ENCODE measurements at places on chromosomes 1 and 21.
A peak's percentile ranks its signal among the peaks of the same experiment; 100 is the strongest.

GRCh38 chr1:41110286-41110685, 88.8 kb upstream of the SLFNL1 start:
- no peak for DNase-seq

GRCh38 chr1:201970334-201971159, 11.9 kb upstream of the RNPEP start:
- peak; percentile 33 for DNase-seq

- DNase-seq, result peak; percentile 36
Observed at GRCh38 chr1:186208405-186209129, 166.5 kb downstream of the TPR start.

DNA sequence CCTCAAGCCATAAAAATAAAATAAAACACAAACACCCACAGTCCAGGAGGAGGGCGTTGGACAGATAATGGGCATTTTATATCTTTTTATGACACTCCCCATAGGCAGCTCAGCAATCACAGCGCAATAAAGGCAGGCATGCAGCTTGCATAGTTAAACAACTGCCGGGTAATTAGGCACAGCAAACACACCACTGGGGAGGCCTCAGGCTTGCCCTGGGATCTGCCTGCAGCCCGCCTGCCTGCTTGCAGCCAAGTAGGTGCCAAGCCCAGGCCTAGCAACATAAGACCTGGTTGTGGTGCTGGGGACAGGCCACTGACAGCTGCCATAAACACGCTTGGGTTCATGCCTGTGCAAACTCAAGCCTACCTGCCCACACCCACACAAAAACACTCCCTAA, 54.2 kb downstream of the DMAP1 start:
- no peak for DNase-seq

DNA sequence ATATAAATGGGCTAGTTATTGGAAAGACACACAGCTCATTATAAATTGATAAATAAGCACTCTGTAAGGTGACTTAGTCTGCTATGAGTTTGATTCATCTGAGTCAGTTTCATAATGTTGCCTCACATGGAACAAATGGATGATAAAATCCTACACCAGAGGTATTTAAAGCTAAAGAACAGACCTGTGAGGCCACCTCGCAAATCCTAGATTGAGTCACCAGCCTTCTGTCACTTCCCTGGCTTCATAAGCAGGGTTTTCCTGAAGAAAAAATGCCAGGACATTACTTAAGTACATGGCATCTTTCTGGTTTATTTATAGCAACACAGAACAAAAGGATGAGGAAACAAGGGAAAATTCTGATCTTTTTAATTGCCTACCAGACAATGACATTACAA, 18.4 kb downstream of the CD2 start:
- no peak for DNase-seq

- DNase-seq, result no peak
Observed at GRCh38 chr21:45888386-45889009, 93.1 kb upstream of the COL6A1 start.

DNA sequence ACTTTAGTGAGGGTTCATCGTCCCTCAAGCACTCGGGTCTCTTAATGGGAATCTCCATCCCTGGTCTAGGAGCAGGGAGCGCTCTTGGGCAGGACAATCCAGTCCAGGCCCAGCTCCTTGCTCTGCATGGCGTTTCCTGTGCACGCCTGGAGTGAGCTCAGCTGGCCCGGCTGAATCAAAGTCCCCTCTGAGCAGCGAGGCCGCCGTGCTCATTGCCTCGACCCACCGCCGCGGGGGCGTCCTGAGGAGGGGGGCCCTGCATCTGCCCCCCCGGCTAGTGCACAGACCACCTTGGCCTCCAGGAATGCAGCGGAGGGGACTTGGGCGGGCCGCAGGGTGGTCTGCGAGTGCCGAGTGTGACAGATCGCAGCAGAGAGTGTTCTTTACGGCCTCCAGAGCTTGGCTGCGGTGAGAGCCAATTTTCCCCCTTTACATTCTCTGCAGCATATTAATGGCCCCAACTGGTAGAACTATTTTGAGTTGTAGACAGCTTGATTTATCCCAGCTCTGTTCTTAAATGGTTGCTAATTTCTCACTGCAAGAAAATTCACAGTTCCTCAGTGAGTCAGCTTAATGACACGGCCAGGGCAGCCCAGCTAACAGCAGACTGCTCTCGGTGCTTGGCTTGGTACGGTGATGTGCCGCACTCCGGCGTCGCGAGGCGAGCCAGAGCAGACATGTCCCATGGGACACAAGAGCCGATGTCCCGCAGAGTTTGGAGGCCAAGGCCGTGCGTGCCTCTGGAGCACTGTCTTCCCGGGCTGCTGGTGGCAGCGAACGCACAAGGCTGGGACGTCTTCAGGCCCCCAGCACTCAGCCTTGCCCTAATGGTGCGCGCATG, 39.8 kb downstream of the SNAP47 start:
- no peak for DNase-seq

DNA sequence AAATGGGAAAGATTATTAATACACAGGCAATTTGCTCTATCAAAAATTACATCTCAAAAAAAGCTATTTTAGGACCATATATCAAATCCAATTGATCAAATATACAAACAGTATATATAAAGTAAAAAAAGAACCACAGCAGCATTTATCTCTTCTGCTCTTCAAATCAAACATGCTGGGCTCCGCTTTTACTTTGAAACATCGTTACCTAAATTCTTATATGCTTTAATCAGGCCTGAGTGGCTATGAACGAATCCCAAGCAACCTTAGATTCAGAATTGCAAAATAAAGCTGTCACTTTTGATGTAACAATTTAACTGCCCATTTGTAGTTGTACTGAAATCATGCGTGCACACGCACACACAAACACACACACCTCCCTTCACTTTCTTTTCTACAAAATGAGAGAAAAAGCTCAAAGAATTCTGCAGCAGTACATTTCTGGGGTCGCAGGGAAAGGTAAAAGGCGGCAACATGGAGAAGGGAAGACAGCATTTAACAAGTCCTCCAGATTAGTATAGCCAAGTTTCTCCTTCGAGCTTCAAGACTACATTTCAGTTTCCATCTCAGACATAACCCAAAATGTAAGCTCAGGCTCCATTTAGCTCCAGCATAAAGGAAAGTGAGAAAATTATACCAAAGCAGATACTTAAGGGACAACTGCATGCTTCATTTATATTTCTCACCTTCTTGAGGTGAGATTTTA, 92.2 kb upstream of the TTC39A start:
- no peak for DNase-seq

DNA sequence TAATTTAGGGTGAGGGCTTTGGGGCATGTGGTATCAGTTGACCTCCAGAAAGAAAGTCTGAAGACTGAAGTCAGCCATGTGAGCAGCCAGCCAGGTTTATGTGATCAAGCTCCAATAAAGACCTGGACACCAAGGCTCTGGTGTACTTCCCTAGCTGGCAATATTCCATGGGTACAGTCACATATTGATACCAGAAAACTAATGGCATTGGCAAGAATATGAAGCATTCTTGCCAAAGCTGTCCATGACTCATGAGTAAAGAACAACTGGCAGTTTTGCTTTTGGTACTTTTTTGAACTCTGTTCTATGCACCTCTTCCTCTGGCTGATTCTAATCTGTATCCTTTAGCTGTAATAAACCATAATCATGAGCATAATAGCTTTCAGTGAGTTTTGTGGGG, 415.3 kb upstream of the CAMK1G start:
- DNase-seq, result no peak

GRCh38 chr1:235624721-235625333, 24.8 kb downstream of the GNG4 start:
- peak; percentile 92 for DNase-seq

- DNase-seq, result no peak
Observed at GRCh38 chr1:150981177-150981804, 801 bp upstream of the ANXA9 start.

DNA sequence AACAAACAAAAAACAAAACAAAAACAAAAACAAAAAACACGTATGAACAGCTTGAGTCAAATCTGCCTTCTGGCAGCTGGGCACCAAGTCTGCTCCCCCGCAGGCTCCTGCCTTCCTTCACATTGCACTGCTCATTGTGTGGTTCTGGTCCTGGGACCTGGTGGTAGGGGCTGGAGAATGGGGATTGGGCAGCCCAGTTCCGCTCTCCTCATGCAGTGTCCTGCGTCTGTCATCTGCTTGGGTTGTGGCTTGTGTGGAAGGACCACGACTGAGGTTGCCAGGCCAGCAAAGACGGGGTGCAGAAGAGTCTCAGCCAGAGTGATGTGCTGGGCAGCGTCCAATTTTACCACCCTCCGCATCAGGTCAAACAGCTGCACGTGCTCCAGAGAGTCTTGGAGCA, 11.1 kb downstream of the OR2AJ1 start:
- no peak for DNase-seq

GRCh38 chr1:207918011-207918410, 7.1 kb upstream of the CD34 start:
- no peak for DNase-seq

- DNase-seq, result no peak
Observed at GRCh38 chr1:155085504-155086127, 7.0 kb downstream of the EFNA3 start.

DNA sequence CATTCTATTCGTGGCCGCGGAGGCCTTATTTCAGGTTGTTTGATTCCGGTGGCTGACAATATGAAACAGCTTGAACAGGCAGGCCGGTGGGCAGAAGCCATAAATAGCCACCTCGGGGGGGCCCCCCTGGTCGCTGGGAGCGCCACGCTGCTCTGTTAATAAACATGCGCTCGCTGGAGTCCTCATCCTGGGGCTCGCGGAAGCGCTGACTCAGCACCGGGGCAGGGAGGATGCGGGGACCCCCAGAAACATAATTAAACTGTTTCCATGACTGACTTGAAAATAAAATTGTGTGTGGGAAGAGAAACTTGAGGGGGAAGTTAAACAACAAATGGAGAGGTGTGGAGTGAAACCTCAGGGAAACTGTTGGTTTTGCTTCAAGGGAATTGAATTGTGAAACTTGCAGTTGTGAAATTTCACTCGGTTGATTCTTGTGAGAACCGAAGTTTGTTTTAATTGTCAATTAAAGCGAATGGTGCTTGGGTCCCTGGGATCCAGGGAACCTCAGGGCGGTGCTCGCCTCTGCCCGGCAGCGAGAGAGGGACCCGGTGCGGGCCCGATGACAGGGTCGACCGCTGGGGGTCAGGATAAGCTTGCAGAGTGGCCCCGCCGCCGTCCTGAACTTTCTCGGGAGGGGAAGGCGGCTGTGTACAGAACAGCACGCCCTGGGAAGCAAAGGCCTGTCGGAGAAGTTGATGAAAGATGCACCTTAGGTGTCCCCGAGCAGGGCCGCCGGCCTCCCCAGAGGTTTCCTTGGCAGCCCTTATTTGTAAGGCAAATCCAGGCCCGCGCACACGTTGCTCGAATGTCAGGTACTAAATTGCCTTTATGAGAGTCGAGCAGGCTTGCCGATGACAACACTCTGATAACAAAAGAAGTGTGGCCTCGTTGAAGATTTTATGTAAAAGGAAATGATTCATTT, 176.9 kb upstream of the LMO4 start:
- DNase-seq, result peak; percentile 78

DNA sequence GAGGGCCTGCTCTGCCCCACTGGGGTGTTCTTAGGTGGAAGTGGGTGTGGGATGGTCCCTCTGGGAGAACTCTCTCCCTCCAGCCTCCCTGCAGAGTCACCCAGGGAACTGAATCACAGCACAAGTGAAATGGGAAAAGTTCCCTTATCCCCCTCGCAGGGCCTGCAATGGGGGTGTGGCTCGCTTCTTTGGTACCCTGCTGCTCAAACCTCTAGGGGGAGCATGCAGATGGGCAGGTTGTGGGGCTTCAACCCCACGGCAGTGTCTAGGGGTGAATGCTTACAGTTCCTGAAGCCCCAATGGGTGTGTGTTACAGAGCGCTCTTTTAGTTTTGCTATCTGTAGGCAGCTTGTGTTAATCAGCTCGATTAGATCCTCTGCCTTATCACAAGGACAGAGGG, 59.0 kb upstream of the TINAGL1 start:
- DNase-seq, result no peak

- no peak for DNase-seq
Observed at GRCh38 chr1:33231166-33231565, 25.1 kb upstream of the ZNF362 start.

- DNase-seq, result peak; percentile 64
Observed at GRCh38 chr1:240611619-240612480, at the start of gene GREM2. Gene GREM2 (minus strand): TSS chr1:240612155. CDS start chr1:240493475, 118,680 bp downstream.

- peak; percentile 99 for DNase-seq
Observed at GRCh38 chr1:163069142-163069541, at the start of gene RGS4. Gene RGS4 (plus strand): TSS chr1:163069361. CDS start chr1:163069485, 124 bp downstream.

- no peak for DNase-seq
Observed at GRCh38 chr1:29761159-29761928, 525.0 kb downstream of the PTPRU start.

DNA sequence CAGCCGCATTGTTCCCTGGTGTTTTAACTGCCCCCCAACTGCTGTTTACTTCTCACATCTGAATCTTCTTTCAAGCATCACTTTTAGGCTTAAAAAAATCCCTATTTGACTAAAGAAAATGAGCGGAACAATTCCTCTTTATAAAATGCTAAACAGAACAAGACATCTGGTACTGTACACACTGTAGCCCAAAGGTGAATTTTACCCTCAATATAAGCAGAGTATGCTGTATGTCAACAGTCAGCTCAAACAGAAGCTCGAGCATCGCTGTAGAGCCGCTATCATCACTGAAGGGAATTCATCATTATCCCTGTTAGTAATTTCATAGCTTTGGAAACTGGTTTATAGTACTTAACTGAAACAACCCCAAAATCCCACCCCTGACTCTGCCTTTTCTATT, 85.3 kb downstream of the LRRC8D start:
- DNase-seq, result no peak

GRCh38 chr1:164647211-164647610, 88.2 kb downstream of the PBX1 start:
- DNase-seq, result no peak

- DNase-seq, result peak; percentile 88
Observed at GRCh38 chr1:94039514-94039870, 81.5 kb downstream of the ABCA4 start.

- no peak for DNase-seq
Observed at GRCh38 chr1:240737766-240738265, 125.9 kb upstream of the GREM2 start.

DNA sequence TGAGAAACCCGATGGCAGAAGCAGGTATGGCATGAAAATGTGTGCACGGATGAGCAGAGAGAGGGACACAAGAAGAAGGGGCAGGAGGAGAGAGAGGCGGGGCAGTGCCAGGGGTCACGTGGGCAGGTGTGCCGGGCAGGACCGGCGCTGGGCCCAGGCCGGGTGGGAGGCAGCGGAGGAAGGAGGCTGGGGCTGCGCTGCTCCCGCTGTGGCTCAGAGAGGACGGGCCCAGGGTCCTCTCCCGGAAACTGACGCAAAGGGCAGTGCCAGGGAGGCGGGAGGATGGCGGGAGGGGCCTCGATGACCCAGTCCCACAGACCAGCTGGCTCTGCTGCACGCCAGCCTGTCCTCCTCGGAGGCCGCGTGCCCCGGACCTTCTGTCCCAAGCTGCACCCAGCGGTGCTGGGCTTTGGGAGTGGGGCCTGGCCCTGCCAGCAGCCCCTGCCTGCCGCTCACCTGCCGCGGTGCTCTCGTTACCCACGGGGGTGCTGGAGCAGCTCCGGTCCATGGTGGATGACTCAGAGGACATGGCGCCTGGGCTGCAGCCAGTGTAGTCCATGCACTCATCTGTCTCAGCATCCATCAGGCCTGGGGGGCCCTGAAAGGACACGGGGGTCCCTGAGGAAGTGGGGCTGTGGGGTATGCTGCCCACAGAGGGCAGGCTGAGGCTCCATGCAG, 153.9 kb downstream of the CASZ1 start:
- DNase-seq, result no peak

- DNase-seq, result peak; percentile 100
Observed at GRCh38 chr21:34526618-34527290, 14.7 kb upstream of the KCNE1 start.
